ENCODE measurements at places on chromosomes 12 and 14.
A peak's percentile ranks its signal among the peaks of the same experiment; 100 is the strongest.

DNA sequence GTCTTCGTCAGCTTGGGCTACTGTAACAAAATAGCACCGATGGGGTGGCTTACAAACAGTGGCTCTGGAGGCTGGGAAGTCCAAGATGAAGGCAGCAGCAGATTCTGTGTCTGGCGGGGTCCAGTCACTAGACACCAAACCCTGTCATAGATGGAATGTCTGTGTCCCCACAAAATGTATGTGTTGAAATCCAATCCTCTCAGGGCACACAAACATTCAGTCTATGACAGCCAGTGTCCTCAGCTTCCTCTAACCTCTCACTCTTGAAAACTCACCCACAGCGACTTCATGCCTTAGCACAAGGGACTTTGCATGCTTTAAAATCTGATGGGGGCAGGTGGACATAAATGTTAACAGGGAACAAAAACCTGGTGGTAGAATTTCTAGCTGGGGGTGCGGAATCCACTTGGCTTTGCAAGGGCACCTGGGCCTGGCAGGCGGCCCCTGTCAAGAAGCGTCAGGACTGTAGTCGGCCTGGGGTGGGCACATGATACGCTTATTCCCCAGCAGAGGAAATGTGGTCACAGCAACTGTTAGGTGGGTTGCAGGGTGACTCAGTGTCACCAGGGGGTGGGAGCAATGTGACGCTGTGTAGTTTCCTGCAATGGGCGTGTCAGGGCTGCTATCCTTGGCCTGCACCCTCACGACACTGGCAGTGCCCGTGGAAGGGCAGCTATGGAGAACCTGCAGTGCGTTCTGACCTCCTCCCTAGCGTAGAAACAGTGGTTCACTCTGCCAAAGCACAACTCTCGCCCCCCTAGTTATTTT, 17.7 kb downstream of the RIN3 start:
- DNase-seq: no peak

GRCh38 chr12:96249196-96250118, 55.3 kb downstream of the ELK3 start:
- no peak for DNase-seq

DNA sequence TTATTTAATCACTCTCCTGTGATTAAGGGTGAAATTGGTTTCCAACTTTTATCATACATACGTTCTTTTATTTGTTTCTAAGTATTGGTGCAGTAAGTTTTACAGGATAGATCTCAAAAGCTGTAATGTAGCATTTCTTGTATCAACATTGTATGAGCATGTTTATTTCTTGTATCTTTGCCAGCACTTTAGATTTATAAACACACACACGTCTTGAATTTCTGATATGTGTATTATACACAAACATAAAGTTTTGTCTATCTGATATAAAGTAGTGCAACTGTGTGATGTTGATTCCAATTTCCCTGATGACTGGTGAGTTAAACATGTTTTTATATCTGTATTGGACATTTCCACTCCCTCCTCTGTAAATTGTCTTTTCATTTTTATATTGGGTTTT, 134.7 kb downstream of the NOVA1 start:
- DNase-seq: no peak

DNA sequence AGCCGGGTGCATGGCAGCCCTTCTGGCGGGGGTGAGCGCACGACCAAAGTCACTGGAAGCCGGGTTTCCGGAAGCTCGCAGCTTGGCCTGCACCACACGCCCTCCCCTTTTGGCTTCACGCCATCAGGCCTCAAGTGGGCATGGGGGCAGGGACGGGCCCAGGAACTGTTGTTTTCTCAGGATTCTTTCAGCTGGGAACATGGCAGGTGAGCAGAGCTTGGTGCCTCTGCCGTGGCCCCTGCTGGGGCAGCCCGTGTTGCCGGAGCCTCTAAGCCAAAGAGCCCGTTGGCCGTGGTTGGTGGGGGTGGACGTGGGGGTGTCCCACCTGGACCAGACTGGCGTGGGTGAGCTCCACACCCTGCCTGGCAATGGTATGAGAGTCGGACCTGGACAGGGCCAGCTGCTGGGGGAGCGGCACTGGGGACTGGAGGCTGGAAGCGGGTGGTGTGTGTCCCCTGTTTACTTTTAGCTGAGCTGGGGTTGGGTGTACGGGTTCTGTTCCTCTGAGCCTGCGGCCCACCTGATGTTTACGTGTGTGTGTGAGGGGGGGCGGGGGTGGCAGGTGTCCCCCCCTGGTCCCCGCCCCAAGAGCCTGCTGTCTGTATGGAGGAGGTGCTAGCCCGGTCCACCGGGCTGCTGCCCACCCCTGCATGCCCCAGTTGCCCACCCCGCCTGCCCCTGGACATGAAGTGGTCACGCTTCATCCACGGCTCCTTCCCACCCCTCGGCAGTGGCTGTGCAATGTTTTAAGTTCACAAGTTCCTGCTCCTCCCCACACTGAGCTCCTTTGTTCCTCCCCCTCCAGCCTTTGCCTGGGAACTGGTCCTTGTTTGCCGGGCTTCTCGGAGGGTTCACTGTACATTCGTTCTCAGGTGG, 28.7 kb upstream of the PLD4 start:
- no peak for DNase-seq

DNA sequence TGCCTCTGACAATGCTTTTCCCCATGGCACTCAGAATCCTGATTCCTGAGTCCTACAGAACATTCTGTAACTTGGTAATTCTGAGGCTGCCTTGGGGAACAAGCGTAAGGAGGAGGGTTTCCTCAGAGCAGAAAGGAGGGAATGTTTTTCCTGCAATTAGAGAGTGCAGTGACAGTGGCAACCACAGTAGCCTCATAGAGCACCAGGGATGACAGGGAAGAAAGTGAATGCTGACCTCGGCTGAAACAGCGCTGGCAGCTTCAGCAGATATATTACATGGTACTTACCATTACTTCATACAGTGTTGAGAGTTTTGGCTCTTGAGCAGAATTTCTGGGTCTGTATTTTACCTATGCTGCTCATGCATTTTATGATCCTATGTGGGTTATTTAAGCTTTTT, 757.1 kb downstream of the NRXN3 start:
- no peak for DNase-seq

DNA sequence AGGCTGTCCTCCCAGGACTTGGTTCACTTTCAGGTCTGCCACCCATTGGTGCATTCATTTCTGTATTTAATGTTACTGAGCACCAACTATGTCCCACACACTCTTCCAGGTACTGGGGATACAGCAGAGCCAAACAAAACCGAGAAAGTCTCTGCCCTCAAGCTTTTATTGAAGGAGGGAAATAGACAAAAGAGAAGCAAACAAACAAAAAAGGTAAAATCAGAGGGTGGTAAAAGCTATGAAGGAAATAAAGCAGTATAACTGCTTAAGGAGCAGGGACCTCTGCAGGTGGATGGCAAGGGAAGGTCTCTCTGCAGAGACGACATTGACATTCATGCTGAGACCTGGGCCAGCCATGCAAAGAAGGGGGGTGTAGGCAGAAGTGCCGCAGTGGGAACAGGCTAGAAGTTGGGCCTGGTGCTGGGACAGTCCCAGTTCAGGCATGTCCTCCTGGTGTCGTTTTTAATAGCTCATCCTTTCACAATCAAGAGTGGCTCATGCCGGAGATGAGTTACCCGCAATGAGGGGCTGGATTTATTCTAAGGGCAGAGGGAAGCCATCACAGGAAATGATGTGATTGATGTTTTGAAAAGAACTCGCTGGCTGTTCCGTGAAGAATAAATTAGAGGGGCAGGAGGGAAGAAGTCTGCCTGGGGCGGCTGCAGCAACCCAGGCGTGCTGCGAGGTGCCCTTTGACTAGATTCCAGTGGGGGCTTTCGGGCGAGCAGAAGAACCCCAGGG, 72.8 kb downstream of the IRF2BPL start:
- DNase-seq: no peak

DNA sequence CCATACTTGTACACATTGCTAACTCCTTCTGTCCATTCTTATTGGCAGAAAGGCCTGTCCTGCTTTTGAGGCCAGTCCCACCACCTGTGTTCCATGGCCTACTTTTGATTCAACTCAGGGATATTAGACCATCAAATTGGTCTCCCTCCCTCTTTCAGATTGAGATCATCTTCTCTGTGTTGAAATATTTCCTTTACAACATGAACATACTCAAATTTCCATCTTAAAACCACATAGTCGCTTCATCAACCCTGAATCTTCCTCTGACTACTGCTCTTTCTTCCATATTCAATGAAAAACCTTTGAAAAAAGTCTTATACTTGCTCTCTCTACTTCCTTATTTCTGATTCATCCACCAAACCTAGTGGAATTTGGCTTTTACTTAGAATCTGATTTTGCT, 34.9 kb downstream of the TRMT5 start:
- DNase-seq: no peak

- no peak for DNase-seq
Measured at GRCh38 chr12:47286676-47287075, 206.9 kb upstream of the AMIGO2 start.

DNA sequence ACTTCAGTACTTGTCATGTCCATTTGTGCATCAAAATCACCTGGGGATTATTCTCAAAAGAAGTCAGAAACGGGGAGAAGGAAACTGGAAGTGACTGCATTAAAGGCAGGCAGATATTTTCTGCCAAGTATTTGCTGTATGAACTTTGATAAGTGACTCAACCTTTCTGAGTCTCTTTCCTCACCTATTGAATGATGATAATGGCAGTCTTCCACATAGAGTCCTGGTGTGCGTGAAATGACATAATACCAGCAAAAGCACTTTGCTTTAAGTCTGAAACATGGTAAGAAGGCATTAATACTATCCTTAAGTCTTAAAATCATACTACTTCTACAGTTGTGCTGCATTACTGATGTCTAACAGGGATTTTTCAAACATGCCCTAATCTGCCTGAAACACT, 278.5 kb downstream of the ADAMTS20 start:
- DNase-seq: no peak

DNA sequence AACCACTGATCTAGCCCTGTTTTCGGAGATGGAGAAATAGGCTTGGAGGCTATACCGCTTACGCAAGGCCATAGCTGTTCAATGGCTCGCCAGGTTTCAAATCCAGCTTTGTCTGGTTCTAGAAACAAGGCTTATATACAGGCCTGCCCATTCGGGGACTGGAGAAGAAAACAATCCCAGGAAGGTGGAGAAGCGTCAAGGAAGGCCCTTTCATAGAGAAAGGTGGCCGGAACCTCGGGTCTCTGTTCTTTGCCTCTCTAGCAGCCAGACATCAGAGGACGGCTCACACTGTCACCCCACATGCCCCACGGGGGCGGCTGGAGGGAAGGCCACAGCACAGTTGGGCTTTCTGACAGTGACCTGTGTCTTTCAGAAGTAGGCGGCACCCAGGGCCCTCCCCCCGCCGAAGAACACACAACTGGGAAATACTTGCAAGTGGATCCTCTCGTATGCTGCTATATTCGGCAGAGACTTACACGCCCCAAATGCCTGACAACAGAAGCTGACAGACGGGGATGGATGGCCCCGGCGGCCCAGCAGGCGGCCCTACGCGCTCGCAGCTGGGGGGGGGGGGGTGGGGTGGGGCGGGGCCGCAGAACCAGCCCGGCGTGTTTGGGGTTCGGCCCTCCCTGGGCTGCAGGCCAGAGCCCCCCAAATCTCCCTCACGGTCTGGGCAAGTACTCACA, 4.5 kb upstream of the SETD1B start:
- DNase-seq: peak; percentile 45

- no peak for DNase-seq
Measured at GRCh38 chr14:95906591-95906990, 30.0 kb downstream of the TUNAR start.

DNA sequence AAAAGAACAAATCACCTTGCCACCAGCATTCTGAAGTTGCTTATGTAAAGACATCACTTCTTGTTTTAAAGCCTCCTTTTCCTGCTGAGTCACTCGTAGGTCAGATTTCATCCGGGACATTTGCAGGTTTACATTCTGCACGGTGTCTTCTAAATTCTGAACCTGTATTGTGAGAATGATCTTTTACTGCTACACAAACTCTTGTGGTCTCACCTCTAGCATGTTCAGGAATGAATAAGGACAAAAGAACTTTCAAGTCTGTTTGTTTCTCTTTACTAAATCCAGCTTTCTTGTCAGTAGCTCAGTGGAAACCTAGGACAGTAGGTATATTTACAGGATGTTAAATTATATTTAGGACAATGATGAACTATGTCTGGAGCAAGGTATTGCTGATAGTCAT, 73.5 kb upstream of the SAV1 start:
- no peak for DNase-seq

All from NCI-H1694 (cell line).